Fibroblast of the conjunctiva (primary cell): ENCODE measurements at places on chromosomes 7 and 10.

DNA sequence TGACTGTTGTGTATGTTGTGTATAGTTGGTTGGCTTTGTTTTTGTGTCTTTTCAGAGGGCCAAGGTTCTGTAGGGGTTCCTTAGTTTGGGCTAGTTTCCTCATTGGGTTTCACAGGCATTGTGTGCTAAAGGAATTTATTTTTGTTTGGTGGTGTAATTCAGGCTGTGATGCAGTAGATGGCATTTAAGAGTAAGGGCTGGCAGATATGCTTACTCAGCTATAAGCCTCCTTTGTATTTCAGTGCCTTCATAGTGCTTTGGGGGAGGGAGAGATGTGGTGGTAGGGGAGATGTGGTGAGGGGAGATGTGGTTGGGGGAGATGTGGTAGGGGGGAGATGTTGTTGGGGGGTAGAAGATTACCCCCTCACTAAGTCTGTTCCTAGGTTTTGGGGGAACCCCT, 91.7 kb downstream of the SLC25A40 start:
- DNase-seq: no peak

DNA sequence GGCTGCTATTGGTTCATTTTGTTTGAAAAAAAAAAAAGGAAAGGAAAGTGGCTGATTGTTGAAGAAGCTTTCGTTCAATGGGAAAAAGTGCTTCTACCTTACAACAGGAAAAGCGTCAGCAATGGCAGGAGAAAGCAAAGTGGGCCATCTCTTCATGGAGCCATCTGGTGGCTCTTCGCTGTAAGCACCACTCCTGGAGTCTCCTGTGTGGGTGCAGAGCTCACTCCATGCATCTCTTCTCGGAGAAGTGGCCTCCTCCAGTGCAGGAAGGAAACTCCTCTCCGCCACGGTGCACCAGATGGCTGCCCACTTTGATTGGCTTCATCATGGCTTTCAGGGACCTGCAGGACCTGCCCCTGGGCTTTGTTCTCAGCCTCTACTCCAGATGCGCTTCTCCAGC, 250.9 kb downstream of the PTEN start:
- DNase-seq: no peak

- DNase-seq: no peak
Observed at GRCh38 chr7:99997545-99998137, 17.8 kb upstream of the ZKSCAN1 start.

GRCh38 chr10:62839590-62839989, 23.4 kb upstream of the EGR2 start:
- no peak for DNase-seq

DNA sequence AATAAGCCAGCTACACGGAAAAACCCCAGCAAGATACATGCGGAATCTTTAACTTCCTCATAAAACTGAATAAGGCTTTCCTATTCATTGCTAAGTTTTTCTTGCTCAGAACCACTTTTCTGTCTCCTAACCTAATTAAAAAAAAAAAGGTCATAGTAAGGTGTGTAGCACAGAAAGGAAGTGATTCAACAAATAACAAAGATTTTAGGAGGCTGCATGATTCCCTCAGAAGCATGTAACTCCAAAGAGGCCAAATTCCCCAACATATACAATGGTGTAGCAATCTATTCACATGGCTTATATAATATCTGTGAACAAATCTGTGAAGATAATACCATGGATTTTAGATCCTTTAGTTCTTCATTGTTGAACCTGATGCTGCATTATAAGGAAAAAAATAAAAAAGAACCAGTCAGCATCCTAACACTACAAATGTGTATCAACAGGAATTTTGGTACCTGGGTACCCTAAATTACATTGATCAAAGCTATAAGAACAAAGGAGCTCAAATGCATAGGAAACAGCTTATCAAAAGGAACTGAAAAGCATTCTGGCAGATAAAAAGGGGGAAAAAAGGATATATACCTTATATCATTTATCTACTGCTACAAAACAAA, 63.8 kb downstream of the IMMP2L start:
- no peak for DNase-seq
